Activated T-cell treated with anti-CD3 and anti-CD28 coated beads, Interleukin-2, amount 50 U/mL, for 24 hours (primary cell): ENCODE measurements at places on chromosomes 3 and 15.
A peak's percentile ranks its signal among the peaks of the same experiment; 100 is the strongest.

GRCh38 chr15:61083788-61084134 is 145.3 kb downstream of the RORA start:
- DNase-seq, result no peak

GRCh38 chr3:133840055-133840737 is 34.6 kb downstream of the SRPRB start:
- DNase-seq, result no peak

DNA sequence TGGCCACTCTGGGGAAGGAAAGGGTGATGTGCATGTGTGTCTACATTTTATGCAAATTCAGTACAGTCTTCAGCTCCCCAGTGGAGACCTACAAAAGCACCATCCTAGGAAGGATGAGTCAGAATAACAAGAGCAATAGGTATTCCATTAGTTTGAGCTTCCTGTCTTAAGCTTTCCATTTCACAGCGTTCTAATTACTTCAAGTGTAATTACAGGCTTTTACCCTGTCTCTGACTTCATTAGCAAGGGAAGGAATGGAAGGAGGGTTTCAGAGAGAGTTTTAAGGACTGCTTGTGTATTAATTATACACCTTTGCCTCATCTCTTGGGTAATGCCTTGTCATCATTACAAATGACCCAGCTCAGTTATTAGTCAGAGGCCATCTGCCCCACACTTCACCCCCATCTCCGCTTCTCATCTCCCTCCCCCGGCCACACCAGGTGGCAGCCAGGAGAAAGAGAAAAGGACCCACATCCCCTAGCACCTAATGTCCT is 202.8 kb upstream of the MRPL3 start:
- DNase-seq, result no peak

DNA sequence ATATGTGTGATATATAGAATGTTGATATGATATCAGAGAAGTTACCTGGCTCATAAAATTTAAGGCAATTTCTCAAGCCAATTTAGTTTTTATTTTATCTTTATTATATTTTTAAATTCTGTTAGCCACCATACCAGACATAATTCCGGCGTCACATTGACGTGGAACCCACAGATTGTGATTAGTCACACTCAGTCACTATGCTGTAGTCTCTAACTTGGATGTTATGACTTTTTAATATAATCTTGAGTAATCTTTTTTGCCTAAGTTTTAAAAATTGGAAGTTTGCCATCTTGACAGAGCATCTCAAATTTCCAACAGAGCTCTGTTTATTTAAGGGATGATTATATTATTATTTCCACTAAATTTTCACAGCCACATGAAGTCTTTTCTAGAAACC is 9.7 kb upstream of the DCLK3 start:
- DNase-seq, result no peak

DNA sequence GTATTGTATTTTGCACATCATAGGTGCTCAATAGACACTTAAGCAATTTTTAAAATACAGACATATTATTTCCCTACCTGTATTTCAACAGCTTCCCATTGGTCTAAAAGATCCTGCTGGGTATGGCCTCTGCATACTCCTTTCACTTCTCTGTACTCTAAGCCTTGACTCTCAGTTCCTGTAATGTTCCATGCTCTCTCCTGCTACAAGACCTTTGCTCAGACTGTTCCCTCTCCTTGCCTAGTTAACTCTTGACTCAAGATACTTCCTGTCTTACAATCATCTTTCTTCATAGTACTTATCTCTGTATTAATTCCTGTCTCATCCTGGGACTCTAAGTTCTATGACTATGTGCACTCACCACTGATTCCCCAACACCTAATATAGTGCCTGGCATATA is 1.7 kb downstream of the SCN11A start:
- no peak for DNase-seq

- peak; percentile 86 for DNase-seq
These were observed 8.5 kb downstream of the FAM107A start for GRCh38 chr3:58568572-58569286.

DNA sequence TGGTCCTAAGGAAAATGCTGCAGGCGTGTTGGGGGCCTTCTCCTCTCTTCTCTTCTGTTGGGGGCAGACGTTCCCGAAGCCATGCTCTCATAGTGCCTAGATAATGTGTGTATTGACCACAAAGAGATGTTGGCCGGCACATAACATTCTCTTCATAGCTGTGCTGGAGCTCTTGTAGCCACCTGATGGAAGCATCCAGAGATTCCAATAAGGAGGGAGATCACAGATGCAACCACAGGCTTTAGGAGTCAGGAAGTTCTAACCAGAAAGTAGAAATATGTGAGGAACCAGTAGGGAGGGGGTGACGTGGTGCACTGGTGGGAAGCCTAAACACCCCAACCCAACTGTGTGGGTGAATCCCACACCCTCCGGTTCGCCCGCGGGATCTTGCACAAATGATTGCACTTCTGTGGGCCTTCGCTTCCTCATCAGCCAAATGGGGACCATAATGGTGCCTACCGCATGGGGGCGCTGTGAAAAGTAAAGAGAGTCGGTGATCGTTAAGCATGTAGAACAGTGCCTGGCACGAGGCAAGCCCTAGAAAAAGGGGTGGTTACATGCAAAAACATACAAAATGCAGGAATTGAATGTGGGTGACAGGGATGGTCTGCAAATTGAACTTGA is 87.8 kb downstream of the TOP2B start:
- DNase-seq, result no peak

DNA sequence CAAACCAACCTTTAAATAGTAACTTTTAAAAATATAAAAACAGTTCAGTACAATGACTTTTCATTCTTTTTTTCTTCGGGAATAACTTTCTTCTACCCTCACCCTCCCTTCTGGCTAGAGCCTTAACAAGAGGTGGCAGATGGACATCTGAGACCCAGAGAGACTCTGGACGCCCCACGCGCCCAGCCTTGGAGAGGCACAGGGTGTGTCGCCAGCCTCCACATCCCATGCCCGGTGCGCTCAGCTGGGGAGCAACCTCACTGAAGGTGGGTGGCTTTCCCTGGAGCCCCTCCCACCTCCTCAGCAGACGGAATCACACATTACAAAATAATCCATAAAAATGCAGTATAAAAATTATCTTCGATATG is 49.5 kb downstream of the TLE3 start:
- DNase-seq, result no peak

DNA sequence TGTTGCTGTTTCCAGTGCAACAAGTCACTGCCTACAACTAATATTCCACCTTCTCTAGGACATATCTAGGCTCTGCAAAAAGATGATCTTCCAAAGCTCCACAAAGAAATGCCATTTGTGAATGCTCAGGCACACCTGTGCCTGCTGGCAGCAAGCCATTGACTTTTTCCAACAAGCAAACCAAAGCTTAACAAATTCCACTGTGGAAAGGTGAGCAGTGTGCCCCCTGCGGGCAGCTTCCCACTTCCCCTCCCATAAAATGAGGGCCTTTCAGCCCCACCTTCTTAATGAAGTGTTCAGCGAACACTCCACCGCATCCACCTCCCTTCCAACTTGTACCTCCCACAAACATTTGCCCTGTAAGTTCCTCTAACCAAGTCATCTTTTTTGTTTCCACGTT is 157.5 kb upstream of the SLC24A5 start:
- no peak for DNase-seq

DNA sequence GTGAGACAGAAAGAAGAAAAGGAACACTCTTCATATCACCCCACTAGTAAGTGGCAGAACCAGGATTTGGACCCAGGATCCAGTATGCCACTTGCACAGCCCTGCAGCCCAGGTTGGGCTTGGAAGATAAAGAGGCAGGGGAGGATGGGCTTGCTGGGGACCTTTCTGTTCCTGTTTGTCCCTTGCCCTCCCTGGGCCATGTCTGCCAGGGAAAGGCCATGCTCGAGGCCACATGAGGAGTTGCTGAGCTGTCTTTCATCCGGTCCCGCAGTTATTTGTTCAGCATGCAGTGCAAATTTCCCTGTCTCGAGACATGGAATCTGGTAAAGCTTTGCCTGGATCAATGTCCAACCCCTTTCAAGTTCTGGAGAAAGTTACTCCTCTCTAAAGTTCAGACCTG is 116.0 kb upstream of the MRPS22 start:
- DNase-seq, result no peak

DNA sequence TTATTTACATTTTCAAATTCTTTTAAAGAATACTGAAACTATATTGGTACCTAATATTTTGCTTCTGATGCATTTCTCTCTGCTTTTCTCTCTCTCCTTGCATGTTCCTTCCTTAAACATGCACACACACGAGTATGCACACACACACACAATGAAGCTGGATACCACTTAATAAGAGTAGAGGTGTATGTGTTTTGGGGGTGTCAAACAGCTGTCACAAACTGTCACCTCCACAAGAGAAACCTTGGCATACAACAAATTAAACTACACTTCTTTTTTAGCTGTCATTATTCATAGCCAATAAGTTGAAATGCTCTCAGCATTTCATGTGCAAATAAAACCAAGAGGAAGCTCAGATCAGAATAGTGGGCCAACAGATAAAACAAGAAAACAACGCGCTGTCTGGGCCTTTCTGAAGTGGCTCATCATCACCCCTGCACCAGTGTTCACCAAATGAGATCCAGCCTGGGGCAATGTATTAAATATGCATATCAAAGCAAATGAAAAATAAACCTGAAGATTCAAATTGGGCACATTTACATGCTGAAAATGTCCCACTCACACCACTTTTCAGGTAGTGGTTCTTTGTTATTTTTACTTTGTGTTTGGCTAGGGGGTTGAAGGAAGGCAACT is 9.7 kb downstream of the MEIS2 start:
- no peak for DNase-seq

- no peak for DNase-seq
These were observed 32.3 kb downstream of the RNU5B-1 start for GRCh38 chr15:65336493-65337435.

GRCh38 chr3:177251755-177252154 is 54.5 kb upstream of the TBL1XR1 start:
- no peak for DNase-seq

- DNase-seq, result no peak
These were observed 592.5 kb downstream of the MECOM start for GRCh38 chr3:169071003-169071402.

- no peak for DNase-seq
These were observed 1.5 kb upstream of the SLC35G2 start for GRCh38 chr3:136817448-136817847.

DNA sequence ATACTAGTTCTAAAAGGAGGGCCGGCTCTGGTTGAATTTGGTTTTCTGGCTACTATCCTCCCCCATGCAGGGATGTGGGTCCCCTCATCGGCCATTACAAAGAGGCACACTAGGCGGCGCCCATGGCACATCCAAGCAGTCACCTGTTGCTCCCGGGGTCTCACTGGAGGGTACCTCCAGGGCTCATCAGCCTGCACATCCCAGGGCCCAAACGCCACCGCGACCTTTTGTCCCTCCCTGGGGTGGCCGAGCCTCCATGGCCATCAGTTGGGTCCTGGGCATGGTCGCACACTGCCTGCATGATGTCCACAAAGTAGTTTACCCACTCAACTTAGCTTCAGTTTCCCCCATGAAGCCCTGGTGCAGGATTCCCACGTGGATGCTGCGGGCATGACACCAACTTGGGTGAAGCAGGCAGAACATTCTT is 28.3 kb downstream of the IDH3A start:
- peak; percentile 47 for DNase-seq

- no peak for DNase-seq
These were observed 126.7 kb downstream of the SERPINI1 start for GRCh38 chr3:167862104-167862730.

- DNase-seq, result no peak
These were observed 166.0 kb downstream of the DPH6 start for GRCh38 chr15:35379972-35380371.

DNA sequence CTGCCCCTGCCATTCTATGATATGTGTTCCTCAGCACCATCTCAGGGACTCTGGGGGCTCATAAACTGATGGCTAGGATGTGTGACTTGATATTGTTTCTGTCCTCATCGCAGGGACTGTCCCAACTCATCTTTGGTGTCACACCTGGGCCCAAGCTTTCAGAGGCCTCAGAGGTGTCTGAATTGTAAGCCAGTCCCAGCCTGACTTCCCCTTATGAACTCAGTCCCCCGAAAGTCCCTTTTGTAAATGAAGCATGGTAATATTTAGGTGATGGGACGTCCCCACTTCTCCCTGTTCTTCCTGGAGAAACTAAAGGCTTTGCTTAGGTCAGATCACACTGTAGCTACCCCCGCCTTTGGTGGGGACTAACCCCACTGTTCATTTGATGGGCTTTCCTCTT is 142.4 kb upstream of the TLE3 start:
- peak; percentile 23 for DNase-seq

- DNase-seq, result no peak
These were observed 13.9 kb downstream of the ICE2 start for GRCh38 chr15:60464836-60465630.
